Bladder microvascular endothelial cell (primary cell): ENCODE measurements at places on chromosomes 11 and 22. TPM values are rescaled to one million over a fixed set of nuclear protein-coding genes. Genes with fewer than 3 reads are reported as not detected.

The OR52I2 gene
- total RNA-seq, result not detected in 2 replicates

The PRG3 gene
- total RNA-seq, result not detected in 2 replicates

The ASCL2 gene
- total RNA-seq, result not detected in 2 replicates

The LARGE1 gene
- 3.2 and 5.8 TPM in 2 replicates for total RNA-seq

The HEPN1 gene
- 1.2 TPM in 1 of 2 replicates, not detected in the other for total RNA-seq

The CRYBB3 gene
- not detected in 2 replicates for total RNA-seq

The CARNS1 gene
- under 0.01 and 0.19 TPM in 2 replicates for total RNA-seq

The OR8B3 gene
- total RNA-seq, result under 0.01 TPM in 1 of 2 replicates, not detected in the other

The TRIM34 gene
- 10.0 and 14.7 TPM in 2 replicates for total RNA-seq

The UPK3A gene
- total RNA-seq, result not detected in 2 replicates

The KRTAP5-8 gene
- total RNA-seq, result not detected in 2 replicates

The OR52I1 gene
- total RNA-seq, result not detected in 2 replicates

The THOC5 gene
- 37.7 and 56.8 TPM in 2 replicates for total RNA-seq

The HINFP gene
- total RNA-seq, result 11.8 and 23.6 TPM in 2 replicates

The CCDC116 gene
- 0.13 and 0.16 TPM in 2 replicates for total RNA-seq

The GLYAT gene
- total RNA-seq, result not detected in 2 replicates

The C1QTNF4 gene
- total RNA-seq, result 0.13 and 0.16 TPM in 2 replicates

The SYNGR1 gene
- total RNA-seq, result 0.49 and 1.5 TPM in 2 replicates

The DGCR6L gene
- total RNA-seq, result 41.9 and 42.3 TPM in 2 replicates

The MYRF gene
- total RNA-seq, result 0.49 and 1.0 TPM in 2 replicates

The RBMXL2 gene
- not detected in 2 replicates for total RNA-seq

The MAPK8IP2 gene
- total RNA-seq, result 0.32 and 0.38 TPM in 2 replicates

The CARD10 gene
- 29.6 and 37.2 TPM in 2 replicates for total RNA-seq

The ATM gene
- total RNA-seq, result 49.2 and 108 TPM in 2 replicates

The C22orf31 gene
- not detected in 2 replicates for total RNA-seq

The FAU gene
- 268 and 409 TPM in 2 replicates for total RNA-seq

The CREB3L1 gene
- 0.25 and 0.65 TPM in 2 replicates for total RNA-seq

The SPDYC gene
- not detected in 2 replicates for total RNA-seq

The PLAAT3 gene
- 22.8 and 73.0 TPM in 2 replicates for total RNA-seq

The INS gene
- total RNA-seq, result not detected in 2 replicates

The DCDC1 gene
- under 0.01 TPM in 1 of 2 replicates, not detected in the other for total RNA-seq

The LINC01488 gene
- under 0.01 TPM in 1 of 2 replicates, not detected in the other for total RNA-seq

The ANGPTL5 gene
- not detected in 2 replicates for total RNA-seq

The DGAT2 gene
- total RNA-seq, result 0.65 and 2.9 TPM in 2 replicates

The TEX54 gene
- not detected in 2 replicates for total RNA-seq

The MMP12 gene
- total RNA-seq, result not detected in 2 replicates

The SOX10 gene
- total RNA-seq, result not detected in 2 replicates

The UCP3 gene
- 0.16 and 0.57 TPM in 2 replicates for total RNA-seq

The HDHD5 gene
- total RNA-seq, result 31.2 and 32.0 TPM in 2 replicates

The NXPE4 gene
- total RNA-seq, result not detected in 2 replicates

The ASRGL1 gene
- total RNA-seq, result 27.6 and 33.4 TPM in 2 replicates

The OR51B4 gene
- not detected in 2 replicates for total RNA-seq

The FOLR1 gene
- total RNA-seq, result not detected in 2 replicates

The MAPK11 gene
- 27.4 and 31.8 TPM in 2 replicates for total RNA-seq

The EMSY gene
- total RNA-seq, result 5.8 and 15.4 TPM in 2 replicates

The TMEM86A gene
- 0.97 and 4.2 TPM in 2 replicates for total RNA-seq
